ENCODE measurements at places on chromosomes 1 and 21.
A peak's percentile ranks its signal among the peaks of the same experiment; 100 is the strongest.

- DNase-seq = peak; percentile 48
These were observed 263.2 kb downstream of the KCTD3 start for GRCh38 chr1:215830226-215830810.

DNA sequence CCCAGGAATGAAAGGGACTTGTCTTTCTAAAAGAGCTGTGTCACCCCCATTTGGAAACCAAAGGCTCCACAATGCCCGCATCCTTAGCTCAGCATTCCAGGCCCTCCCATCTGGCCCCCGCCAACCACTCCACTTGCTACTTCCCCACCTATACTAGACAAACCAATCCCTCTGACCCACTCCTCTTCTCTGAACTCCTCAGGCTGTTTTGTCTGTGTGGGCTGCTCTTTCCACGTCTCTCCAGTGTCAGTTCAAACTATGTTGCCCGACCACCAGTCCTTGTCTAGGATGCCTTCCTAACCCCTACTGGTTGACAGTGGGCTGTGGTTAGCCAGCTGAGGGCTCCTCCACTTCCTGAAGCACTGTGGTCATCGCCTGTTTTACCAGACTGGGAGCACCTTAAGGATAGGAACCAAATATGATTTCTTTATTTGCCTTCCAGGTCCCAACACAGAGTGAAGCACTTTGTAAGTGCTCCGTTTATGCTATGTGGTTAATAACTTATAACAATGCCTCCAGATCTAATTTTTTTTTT is 8.1 kb upstream of the COA7 start:
- DNase-seq = no peak

- no peak for DNase-seq
These were observed 46.2 kb upstream of the ZC3H11B start for GRCh38 chr1:219659005-219659600.

GRCh38 chr1:23837908-23838307 is 12.7 kb upstream of the HMGCL start:
- no peak for DNase-seq

- no peak for DNase-seq
These were observed at the start of gene PRELP for GRCh38 chr1:203475012-203475981. Gene PRELP (plus strand): TSS chr1:203475806. CDS start chr1:203483185, 7,379 bp downstream.

GRCh38 chr1:25468033-25468432 is 37.3 kb downstream of the MACO1 start:
- no peak for DNase-seq

DNA sequence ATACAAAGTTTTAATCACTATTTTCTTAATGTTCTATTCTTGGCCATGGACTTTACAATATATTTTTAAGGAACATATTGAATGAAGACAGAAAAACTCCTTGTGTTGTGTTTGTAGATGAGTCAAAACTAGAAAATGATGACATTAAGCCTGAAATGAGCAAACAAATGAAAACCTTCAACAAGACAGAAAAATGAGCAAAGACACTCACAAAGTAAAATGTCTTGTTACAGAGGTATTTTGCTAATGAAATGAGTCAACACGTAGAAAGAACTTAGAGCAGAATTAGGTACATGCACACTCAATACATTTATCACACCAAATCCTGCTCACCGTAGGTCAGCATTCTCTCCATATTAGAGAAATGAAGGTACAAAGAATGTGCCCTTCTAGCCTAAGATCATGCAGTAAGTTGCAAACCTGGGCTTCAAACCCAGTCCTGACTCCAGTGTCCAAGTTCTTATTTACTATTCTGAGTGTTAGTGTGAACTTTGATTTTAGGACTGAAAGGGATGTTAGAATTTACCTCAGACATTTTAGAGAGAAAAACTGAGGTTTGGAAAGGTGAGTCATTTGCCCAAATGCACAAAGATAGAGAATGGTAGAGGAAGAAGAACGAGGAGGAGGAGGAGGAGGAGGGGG is 133.9 kb upstream of the SGIP1 start:
- DNase-seq = no peak

GRCh38 chr1:248421384-248421783 is 18.5 kb downstream of the OR2T1 start:
- DNase-seq = no peak

DNA sequence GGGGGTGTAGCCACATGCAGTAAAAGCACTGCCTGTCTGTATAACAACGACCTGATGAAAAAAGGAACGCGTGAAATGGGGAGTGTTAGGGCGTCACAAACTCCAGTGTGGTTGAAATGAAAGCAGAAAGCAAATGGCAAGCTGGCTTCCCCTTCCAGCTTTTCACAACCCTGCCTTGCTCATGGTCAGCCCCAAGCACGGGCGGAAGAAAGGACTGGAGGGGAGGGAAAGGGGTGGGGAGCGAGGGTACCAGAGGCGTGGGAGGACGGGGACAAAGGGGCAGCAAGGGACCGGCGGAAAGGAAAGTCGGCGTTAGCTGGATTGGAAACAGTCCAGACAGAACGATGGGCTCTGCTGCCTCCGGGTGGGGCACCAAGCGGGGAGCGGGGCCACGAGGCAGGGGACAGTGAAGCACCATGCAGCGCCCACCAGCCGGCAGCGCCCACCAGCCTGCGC is 9.6 kb downstream of the VPS26C start:
- DNase-seq = peak; percentile 59

GRCh38 chr1:18508084-18508483 is 27.4 kb downstream of the KLHDC7A start:
- DNase-seq = no peak

GRCh38 chr1:208238710-208239472 is 5.3 kb downstream of the PLXNA2 start:
- DNase-seq = peak; percentile 56

GRCh38 chr1:241482761-241483250 is 36.7 kb downstream of the FH start:
- no peak for DNase-seq

GRCh38 chr1:41449326-41449921 is 35.1 kb downstream of the EDN2 start:
- no peak for DNase-seq

DNA sequence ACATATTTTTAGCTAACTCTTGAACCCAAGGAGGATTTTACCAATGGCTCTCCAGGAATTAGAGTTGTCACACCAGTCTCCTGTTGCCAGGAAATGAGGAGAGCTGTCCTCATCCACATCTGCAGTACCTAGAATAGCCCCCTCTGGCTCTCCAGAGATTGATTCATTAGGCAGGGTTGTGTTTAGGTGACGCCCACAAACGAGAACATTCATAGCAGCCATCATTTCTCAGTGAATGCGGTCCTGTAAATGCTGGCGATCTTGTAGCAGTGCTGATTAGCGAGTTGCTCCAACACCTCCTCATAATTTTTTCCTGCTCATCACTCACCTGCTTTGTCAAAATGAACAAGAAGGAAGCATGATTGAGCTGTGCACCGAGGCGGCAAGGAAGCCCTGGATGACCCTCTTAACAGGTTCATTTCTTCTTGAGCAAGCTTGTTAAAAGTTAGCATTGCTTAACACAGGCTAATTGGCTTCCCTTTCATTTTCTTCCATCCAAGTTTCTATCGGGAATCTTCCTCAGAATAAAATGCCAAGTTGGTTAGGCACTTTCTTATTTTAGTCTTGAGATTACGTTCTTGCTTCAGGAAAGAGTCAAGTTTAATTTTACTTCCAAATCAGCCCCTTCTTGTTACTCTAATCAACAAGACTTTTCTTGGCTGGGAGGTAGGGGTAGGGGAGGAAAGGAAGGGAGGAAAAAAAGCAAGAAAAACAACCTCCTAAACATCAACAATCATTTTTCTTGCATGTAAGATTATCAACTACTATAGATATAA is 16.5 kb upstream of the KLHDC8A start:
- no peak for DNase-seq

DNA sequence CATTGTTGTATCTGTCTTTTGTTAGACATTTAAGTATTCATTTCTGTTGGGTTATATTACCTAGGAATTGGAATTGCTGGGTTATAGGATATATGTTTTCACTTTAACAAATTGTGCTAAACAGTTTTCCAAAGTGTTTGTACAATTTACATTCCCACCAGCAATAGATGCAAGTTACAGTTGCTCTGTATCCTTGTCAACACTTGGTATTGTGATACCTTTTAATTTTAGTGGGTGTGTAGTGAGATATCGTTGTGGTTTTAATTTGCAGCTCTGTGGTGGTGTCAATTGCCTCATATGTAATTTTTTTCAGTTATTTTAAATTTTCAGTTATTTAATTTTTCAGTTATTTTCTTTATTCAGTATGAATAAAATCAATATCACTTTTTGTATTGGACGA is 7.4 kb upstream of the DPH5 start:
- DNase-seq = no peak

DNA sequence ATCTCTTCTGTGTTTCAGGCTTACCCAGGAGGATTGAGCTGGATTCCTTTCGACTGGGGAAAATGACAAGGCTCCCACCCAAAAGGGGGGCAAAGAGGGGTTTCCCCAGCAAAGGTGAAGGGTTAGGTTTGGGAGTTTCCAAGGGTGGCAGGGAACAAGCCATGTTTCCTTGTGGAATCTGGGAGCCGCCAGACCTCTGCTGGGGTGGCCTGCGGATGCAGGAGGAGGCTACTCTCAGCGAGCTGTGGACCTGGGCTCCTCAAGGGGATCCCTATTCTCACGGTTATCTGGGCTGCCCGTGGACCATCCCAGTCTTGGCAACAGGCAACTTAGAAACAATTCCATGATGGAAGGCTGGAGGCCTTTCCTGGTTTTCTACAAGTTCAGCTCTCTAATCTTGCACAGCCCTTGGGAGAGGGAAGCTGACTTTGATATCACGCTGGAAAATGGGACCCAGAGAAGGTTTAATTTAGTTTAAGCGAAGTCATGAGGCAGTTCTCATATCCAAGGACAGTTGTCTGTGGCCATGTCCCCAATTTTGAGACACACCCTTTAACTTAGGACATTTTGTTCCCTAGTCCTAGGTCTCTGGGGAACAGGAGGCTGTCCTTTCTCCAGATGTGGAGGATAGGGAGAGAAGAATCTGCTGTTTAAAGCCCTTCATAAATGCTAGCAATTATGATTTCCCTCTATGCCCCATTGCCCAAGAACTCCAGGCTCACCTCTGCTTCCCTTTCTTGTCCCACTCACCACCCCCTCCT is 24.7 kb upstream of the STUM start:
- DNase-seq = no peak

GRCh38 chr1:154408174-154408777 is 3.1 kb downstream of the IL6R start:
- DNase-seq = no peak

GRCh38 chr1:58709540-58710175 is 9.8 kb upstream of the MYSM1 start:
- no peak for DNase-seq

DNA sequence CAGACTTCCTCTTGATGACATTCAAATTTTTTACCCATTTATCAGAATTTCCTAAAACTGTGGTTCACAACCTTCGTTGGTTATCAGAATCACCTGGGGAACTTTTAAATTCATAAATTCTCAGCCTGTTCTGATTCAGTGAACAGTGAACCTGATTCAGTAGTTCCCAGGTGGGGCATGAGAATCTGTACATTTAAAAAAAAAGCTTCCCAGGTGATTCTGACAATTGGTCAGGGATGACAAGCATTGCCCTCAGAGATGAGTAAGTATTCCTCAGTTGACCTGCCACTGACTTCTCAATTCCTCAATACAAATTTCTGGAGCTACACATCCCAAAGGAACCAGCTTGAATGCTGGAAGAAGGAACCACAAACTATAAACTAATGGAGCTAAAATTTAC is 23.5 kb upstream of the CR2 start:
- DNase-seq = no peak

DNA sequence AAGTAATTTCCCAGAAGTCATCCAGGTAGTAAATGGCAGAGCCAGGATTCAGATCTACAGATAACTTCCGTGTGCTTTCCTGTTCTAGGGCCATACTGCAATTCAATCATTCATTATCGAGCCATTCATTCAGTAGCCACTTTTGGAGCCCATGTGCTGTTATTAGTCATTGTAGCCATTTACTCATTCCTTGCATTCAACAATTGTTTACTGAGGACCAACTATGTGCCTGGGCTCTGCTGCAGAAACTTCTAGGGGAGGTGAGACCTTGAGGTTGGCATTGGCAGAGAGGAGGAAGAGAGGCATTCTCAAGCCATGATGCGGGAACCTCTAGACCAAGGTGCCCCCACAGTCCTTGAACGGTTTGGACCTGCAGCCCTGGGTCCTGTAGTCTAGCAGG is 27.9 kb downstream of the EPHB2 start:
- DNase-seq = no peak

DNA sequence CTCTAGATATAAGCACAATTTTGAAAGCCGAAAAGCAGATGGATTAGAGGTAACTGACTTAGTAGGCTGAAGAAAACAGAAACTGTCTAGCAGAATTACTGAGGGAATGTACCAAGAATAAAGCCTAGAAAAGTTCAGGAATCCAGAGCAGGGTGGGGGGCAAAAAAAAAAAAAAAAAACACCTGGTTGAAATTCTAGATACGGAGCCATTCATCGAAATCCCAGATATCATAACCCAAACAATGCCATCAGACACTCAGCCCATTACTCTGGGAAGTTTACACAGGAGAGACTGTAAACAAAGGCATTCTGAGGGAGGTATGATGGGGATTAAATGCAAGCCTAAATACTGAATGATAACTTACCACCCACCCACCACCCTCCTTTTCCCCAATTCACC is 45.6 kb downstream of the ENAH start:
- DNase-seq = no peak

- no peak for DNase-seq
These were observed 240.4 kb downstream of the NFIA start for GRCh38 chr1:61322769-61323168.

DNA sequence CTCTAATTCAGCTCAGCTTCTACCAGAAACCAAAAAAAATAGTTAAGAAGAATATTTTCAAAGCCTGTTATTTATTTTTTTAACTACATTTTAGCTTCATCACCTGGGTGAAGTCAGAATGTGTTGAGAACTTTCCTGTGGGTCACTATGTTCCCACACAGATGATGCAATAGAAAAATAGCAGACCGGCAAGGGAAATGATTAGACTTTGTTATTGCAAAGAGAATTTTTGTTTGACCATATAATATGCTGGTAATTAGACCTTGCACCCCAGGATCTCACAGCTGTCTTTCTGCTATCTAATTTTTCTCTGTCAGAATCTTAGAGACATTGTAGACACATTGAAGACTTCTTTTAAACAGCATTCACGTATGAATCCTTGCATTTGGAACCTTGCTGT is 299.3 kb downstream of the TBX15 start:
- DNase-seq = no peak

DNA sequence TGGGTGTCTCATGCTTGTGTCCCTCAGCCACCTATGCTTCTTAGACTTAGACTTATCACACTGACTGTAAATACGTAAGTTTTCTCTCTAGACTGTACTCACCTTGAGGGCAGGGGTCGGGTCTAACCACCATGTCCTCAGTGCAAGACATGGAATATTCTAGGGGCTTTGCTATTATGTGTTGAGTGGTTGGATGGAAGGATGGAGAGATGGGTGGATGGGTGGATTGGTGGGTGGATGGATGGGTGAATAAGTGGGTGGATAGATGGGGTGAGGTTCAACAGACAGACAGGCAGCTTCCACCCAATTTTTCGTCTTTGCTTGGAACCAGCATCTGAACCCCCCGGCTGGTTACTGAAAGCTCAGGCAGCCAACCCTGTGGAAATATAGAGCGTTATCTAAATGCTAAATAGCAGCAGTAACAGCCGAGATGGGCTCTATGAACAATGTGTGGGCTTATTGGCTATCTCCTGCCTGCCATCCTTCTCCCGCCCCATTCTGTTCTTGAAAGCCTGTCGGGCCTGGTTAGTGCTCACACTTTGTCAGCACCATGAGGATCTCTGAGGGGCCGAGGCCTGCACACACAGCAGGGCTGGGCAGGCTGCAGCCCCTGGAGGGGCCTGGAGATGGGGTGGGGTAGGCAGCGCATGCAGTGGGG is 130.7 kb downstream of the ACTL8 start:
- DNase-seq = no peak

GRCh38 chr1:191895049-191895448 is 263.2 kb upstream of the RGS18 start:
- no peak for DNase-seq

GRCh38 chr21:36354918-36355680 is 30.1 kb upstream of the CHAF1B start:
- DNase-seq = no peak
